ENCODE measurements at places on chromosomes 3 and 15.

DNA sequence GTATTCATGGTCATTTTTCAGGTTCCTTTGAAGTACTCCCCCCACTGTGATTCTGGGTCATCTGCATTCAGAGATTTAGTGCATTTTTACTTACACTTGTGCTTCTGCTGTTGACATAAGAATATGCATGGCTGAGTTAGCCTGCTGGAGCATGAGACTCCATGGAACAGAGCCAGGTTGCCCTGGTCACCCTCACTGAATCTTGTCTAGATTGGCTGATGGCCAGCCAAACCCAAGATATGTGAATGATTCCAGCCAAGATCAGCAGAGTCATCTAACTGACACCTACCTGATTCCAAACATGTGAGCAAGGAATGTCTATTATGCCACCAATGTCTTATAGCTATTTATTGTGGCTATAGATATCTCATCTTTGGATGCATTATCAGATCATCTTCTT lies 25.1 kb downstream of the DTWD1 start:
- no peak for DNase-seq

DNA sequence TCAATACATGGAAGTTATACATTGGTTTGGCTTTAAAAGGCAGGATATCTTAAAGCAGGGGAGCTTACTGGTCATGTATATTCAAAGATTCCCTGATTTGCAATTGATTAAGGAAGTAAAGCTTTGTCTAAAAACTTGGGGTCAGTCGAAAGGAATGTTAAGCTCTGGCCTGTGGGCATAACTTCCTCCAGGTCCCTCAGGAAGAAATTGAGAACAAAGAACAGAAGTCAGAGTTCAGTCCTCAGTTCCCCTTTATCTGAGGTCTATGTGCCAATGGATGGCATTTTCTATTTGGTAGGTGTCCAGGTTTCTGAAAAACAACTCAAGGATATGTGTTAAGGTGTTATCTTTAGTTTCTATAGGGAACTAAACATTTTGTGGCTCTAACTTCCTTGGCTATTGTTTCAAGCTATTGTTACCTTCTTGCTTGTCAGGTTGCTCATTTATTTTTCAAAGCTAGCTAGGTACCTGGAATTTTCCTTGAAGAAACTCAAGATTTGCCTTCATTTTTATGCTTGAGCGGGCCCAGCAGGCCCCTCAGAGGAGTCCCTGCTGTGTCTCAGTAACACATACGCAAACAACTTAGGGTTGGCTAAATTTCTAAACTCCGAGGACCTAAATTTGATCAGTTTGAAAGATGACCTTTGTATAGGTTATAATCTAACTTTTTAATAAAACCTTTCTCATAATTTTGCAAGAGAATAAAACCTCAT lies 135.0 kb upstream of the UBE2E2 start:
- DNase-seq, result no peak

- peak; percentile 44 for DNase-seq
Observed at GRCh38 chr15:70025413-70026296, 72.1 kb downstream of the TLE3 start.

DNA sequence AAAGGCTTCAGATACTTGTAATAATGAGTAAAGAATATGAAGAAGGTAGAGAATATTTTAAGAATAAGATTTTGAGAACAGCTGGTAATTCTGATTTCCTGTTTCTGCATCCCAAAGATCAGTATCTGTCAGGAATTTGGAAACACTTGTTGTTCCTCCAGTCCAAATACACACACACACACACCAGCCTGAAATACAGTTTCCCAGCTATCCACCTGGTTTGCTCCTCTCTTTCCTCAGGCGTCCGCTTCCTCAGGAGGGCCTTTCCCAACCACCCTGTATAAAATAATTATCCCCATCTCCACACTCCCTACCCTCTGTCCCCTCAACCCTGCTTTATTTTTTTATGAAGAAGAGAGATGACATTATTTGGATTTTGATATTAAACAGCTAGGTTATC lies 2.0 kb upstream of the FSIP1 start:
- no peak for DNase-seq

DNA sequence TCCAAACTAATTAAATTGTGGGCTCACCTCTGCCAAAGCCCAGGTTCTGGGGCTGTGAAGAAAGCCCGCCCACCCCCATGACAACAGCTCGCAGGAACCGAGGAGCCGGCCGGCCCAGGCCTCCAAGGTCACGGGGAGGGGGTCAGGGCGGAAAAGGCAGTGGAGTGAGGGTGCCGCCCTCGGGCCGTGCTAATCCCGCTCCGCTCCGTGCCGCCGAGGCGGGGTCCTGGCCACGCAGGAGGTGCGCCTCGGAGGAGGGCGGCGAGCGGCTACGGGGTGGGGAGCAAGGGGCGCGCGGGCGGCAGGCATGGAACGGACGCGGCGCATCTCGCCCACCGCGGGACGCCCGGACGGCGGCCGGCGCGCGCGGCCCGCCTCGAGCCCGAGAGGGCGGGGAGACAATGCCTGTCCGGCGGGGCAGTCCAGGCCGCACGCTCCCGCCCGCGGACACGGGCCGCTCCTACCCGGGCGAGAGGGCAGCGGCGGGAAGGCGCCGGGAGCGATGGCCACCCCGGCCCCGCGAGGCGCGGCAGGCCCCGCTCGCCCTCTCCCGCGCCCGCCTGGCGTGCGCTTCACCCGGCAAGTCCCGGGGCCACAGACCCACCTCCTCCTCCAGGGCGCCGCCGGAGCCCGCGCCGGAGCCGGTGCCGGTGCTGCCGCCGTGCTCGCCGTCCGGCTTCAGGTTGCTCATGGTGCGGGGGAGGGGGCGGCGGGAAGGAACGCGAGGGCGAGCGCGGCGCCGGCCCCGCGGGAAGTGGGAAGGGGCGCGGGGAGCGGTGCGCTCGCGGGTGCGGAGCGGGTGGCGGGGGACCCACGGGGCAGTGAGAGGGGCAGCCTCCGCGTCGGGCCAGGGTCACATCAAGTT lies 528 bp downstream of the RBPMS2 start:
- DNase-seq, result no peak

DNA sequence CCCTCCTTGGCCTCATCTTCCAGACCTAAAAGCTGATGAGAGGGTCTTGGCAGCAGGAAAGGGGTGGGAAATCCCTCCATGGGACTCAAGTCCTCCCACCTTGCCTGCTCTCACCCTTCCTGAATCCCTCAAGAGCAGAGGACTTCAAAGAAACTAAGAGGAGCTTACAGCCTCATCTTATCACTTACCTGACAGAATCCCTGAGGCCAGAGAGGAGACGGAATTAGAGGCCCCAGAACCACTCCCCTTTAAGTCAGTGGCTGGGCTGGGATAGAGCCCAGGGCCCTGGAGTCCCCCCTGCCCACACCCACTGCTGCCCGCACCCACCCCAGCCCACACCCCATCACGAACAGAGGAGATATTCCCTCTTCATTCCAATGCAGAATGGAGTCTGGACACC lies 15.2 kb downstream of the LOXL1 start:
- DNase-seq, result no peak

- DNase-seq, result no peak
Observed at GRCh38 chr15:51265037-51265555, 73.3 kb downstream of the CYP19A1 start.

- DNase-seq, result no peak
Observed at GRCh38 chr3:110814170-110815007, 257.2 kb upstream of the NECTIN3 start.

GRCh38 chr3:24048843-24049242 lies 103.8 kb downstream of the NR1D2 start:
- no peak for DNase-seq

DNA sequence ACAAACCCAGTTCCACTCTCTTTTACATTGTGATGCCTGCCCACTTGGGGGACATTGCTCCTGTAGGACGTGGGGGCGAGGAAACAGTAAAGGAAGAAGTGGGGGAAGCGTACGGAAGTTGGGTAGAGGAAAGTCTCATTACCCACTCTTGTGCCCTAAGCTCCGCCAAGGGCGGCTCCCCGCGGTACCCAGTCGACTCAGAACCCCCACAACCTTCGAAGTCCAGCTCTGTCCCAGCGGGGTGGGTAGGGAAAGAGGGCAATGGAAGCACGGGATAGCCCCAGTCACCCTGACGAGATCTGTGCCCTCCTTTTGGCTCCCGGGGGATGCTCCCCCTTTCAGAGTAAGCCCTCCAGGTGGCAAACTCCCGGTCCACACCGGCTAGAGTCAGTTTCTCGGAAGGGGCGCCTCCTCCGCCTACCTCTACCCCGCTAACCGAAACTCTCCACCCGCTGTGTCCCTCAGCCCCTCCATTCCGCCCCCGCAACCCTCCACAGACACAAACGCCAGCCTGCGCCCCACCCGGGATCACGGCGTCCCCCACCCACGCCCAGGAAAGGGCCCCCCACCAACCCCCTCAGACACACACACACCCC lies 527 bp downstream of the CSNK1G1 start:
- DNase-seq, result peak; percentile 43

GRCh38 chr3:10599444-10599843 lies 94.1 kb upstream of the ATP2B2 start:
- no peak for DNase-seq

- DNase-seq, result no peak
Observed at GRCh38 chr3:196406811-196407470, 25.3 kb downstream of the UBXN7 start.

DNA sequence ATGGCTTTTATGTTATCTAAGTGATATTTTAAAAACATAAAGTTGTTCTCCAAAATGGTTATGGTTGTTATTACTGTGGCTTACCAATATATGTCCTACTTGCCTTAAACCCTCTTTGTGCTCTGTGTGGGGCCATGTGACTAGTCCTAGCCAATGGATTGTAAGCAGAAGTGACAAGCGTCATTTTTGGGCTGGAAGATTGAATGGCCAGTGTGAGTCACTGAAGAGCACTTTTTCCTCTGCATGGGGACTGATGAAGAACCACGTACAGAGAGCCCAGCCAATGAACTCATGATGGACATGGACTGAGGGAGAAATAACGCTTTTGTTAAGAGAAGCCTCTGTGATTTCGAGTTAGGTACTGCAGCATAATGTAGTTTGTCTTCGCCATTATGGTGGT lies 332.7 kb downstream of the EDEM1 start:
- DNase-seq, result no peak

Measured in head of caudate nucleus (tissue), 42 donors.